ENCODE measurements at places on chromosomes 5 and 9.

- DNase-seq: no peak
Measured at GRCh38 chr5:124637011-124637410, 109.4 kb downstream of the ZNF608 start.

DNA sequence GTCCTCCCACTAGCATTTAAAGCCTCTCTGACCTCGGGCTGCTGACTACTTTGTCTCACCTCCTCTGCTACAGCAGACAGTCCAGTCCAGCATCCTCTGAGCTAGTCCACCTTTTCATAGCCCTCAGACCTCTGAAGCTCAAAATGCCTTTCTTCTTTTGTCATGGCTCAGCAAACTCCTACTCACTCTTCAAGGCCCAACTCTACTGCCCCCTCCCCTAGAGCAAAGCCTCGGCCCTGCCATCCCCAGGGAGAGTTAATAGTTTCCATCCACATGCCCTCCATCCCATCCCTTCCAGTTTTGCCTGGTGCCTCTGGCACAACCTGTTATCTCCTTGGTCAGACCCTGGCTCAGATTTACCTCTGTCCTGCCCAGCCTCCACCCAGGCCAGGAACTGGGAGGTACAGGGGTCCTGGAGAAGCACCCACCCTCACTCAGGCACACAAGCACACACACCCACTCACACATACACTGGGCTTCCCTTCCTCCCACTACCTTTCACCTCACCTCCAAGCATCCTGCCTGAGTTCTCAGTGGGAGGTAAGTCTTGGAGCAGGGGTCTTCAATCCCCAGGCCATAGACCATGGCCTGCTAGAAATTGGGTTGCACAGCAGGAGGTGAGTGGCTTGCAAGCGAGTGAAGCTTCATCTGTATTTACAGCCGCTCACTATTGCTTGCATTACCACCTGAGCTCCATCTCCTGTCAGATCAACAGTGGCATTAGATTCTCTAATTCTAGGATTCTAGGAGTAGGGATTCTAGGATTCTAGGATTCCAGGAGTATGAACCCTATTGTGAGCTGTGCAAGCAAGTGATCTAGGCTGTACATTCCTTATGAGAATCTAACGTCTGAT is 18.1 kb downstream of the PDLIM4 start:
- DNase-seq: no peak

DNA sequence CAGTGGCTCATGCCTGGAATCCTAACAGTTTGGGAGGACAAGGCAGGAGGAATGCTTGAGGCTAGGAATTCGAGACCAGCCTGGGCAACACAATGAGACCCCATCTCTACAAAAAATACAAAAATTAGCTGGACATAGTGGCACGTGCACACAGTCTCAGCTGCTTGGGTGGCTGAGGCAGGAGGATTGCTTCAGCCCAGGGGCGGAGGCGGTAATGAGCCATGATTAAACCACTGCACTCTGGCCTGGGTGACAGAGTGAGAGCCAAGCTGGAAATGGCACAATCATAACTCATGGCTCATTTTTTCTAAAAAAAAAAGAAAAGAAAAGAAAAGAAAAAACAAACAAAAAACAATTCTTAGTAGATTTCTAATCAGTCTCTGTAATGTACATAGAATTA is 446.2 kb downstream of the ELAVL2 start:
- DNase-seq: no peak

GRCh38 chr5:37121465-37121864 is 127.7 kb downstream of the CPLANE1 start:
- no peak for DNase-seq

- DNase-seq: no peak
Measured at GRCh38 chr5:96785326-96786109, 22.2 kb downstream of the ERAP1 start.

GRCh38 chr5:138472353-138472752 is 7.1 kb downstream of the EGR1 start:
- no peak for DNase-seq

DNA sequence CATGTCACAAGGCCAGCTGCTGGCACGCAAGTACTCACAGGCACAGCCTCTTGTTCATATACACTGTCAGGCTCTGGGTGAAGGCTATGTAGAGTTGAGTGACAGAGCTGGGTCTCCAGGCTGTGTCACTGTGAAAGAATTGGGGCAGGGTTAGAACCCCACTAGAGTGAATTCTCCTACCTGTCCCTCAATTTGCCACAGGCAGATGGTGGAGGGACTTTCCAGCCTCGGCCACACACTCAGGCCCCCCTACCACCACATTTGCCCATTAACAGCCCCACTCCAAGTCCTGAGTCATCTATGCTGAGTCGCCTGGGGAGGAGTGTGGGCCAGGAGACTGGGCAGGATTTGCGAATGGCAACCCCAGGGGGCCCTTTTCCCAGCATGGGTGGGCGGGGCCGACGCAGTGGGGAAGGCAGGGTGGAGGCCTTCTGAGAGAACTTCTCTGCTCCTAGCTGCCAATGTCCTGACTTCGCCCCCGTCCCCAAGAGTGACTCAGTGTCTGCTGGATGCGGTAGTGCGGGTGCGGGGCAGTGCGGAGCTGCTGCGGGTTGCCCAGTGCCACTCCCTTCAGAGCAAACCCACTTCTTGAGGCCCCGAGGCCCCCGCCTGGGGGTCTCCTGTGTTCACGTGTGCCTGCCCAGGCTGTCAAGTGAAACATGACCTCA is 50.3 kb upstream of the PSD2 start:
- DNase-seq: peak; percentile 98

Data from fibroblast of skin of back (primary cell).